ENCODE measurements at places on chromosomes 13 and 19.

GRCh38 chr13:23069566-23069965, 111.2 kb upstream of the SGCG start:
- DNase-seq = no peak

- no peak for DNase-seq
These were observed 318.3 kb downstream of the NDFIP2 start for GRCh38 chr13:79799059-79799867.

DNA sequence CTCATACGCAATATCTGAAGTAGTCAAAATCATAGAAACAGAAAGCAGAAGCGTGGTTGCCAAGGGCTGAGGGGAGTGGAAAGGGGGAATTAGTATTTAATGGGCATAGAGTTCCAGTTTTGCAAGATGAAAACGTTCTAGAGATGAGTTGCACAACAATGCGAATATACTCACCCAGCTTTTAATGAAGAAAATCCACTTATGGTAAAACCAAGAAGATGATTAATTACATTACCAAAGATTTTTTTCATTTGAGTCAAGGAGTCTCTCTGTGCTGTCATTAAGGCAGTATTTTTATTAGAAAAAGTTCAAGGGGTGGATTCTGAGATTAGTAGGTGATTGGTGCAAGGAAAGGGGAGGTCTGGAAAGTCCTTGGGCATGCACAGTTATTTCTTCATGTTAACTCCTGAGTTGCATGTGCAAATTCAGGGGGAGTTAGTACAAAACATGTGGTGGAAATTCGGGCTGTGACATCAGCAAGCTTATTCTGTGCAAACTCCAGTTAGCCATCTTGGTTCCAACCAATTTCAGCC, 6.9 kb upstream of the CBY2 start:
- DNase-seq = peak; percentile 13

DNA sequence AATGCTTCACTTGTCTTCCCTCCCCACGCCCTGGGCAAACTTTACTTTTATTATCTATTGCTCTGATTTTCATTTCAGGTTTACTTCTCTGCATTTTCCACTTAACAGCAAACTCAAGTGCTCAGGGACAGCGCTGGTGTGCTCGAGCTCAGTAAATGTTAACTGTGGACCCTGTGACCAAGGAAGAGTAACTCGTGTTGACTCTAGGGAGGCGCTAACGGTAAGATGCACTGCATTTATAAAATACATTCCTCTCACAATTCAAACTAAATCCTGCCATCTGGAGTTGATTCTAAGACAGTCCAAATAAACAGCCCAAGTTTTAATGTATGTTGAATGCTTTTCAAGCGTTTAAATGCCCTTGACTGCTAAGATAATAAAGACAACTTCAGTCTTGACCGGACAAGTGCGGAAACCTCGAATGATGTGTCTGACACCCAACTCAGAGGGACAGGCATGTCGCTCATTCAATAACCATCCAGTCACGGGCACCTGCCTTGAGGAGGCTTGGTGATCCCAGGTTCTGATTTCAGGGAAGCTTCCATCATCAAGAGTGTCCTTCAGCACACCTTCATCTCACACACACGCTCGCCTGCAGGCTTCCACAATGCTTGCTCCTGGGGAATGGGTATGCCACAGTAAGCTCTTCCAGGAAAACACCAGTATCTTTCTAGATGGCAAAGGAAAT, 93.2 kb downstream of the STK24 start:
- no peak for DNase-seq

DNA sequence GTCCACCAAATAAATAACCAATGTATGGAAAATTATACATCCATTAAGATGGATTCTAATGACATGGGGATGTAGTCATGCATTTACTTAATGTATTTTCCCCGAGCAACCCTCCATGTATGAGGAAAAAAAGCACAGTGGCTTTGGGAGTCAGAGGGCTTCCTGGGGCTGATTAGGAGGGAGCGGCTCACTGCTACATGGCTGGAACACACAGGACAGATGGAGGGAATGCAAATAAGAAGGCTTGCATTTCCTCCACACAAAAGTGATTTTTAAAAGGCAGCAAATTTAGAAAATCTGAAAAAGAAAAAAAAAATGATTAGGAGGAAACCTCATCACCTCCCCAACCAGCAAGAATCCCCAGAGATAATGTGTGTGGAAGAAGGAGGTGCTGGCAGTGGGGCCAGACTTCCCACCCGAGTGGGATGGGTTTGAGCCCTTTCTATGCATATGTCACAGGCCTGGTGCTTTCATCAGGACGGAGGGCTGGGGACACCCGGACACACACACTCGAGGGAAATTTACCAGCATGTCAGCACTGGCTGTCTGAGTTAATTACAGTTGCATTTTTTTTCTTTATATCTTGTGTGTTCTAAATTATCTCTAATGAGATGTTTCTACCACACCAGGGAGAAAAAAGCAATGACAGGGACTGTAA, 118.9 kb downstream of the USP12 start:
- DNase-seq = no peak

GRCh38 chr13:44840131-44840530, 149.1 kb downstream of the NUFIP1 start:
- DNase-seq = no peak

DNA sequence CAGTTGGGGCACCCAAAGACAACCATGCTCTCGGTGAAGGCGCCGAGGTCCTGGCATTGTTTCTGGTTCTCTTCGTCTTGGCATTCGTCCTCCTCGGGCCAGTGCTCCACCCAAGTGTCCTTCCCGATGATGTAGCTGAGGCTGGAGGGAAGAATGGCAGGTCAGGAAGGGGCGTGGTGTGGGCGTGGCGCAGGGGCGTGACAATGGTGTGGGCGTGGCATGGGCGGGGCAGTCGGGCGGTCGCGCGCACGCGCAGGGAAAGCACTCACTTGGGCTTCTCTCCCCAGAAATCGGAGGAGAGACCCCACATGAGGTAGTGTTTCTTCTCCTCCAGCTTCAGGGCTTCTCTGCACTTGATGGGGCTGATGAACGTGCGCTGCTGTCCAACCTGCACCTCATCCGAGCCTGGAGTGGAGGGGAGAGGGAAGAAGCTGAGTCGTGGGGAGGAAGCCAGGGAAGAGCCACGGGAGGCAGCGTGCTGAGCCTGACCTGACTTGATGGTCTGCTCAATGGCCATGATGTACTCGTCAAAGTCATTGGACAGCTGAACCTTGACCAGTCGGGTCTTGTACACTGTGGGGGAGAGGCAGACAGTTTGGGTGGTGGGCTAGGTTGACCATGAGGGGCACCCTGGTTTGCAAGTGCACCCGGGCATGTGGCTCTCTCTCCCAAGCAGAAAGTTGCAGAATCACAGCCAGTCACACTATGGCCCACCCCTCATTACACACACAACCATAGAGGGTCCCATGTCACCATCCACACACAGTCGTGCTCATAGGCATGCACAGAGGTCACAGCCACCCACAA, 8.1 kb upstream of the TNFSF14 start:
- DNase-seq = peak; percentile 64

GRCh38 chr13:45349438-45349837, 8.5 kb upstream of the TPT1 start:
- DNase-seq = no peak

GRCh38 chr13:84867246-84867645, 932.0 kb downstream of the SLITRK6 start:
- DNase-seq = no peak

DNA sequence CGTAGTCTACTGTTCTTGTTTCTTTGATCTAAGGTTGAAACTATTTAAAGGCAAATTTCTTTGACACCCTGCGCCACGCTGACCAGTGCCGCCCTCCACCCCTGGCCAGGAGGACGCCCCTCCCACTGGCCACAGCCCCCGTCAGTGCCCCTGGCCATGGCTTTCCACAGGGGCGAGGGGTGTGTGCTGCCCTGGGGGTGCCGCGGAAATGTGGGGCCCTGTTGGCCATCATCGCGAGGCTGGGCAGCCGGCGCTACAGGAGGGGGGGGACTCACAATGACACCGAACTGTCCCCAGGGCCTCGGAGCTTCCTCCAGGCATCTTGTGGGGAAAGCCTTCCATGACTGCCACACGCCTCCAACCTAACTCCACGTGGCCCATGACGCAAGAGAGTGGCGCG, 10.9 kb downstream of the SHC2 start:
- DNase-seq = no peak

- DNase-seq = no peak
These were observed 117.9 kb downstream of the CRYL1 start for GRCh38 chr13:20407759-20408158.

GRCh38 chr19:55341171-55341588, 1.5 kb downstream of the KMT5C start:
- DNase-seq = peak; percentile 90

DNA sequence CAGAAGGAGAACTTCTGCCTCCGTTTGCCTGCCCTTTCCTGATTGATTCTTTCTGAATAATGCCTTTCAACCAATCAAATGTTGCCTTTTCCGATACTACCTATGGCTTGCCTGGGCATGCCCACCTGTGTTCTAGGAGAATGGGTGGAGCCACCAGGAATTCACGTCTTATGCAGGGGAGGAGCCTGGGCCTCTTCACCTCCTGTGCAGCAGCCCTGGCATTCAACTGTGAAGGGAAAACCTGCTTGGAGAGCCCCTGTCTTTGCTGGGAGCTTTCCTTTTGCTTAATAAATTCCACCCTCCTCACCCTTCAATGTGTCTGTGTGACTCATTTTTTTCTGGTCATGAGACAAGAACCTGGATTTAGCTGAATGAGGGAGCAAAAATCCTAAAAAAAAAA, 730.7 kb downstream of the UQCRFS1 start:
- DNase-seq = no peak

DNA sequence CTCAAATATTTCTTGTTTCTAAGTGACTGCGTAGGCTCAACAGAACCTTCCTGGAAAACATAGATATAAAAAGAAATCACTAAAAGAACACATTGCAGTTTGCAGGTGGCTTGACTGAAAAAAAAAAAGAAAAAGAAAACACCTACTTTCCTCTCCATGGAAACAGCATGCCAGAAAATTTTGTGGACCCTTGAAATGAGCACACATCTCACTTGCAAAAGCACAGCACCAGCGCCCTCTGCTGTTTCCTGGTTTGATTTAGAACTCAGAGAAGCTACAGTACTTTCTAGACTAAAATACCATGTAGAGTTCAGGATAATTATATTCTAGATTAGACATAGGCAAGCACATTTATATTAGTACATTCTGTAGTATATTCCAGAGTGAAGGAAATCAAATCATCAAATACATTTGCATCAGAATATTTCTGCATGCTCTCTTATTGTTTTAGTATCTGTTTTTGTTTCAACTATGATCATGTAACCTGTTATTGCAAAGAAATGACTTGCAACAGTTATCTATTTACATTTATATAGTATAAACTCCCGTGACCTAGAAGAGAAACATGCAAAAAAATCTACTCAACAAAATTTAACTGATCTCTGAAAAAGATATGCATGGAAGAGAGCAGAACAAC, 22.3 kb upstream of the XPO4 start:
- DNase-seq = peak; percentile 90

GRCh38 chr13:96533408-96533807, 443.5 kb downstream of the HS6ST3 start:
- no peak for DNase-seq

DNA sequence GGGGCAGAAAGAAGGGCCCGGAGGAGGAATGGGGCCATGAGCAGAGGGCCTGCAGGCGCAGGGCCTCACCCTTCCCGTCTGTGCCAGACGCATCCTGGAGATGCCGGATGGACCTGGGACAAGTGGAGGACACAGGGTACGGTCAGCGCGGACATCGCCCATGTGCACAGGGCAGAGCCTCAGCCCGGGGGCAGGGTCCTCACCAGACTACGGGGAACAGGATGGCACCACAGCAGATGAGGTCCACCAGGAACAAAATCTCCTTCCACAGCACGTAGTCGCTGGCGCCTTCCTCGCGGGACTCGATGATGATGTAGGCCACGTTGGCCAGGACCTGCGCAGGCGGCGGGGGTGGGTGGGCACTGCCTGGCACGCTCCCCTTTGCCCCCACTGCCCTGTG, 5.6 kb downstream of the GPR108 start:
- no peak for DNase-seq

- DNase-seq = peak; percentile 87
These were observed 17.8 kb downstream of the PROZ start for GRCh38 chr13:113176280-113176679.

GRCh38 chr13:52896827-52897659, 48.6 kb upstream of the PCDH8 start:
- peak; percentile 25 for DNase-seq

Measured in hematopoietic multipotent progenitor cell treated with erythropoietin and hydrocortisone succinate and interleukin-3 and kit ligand, for 6 days (in vitro differentiated cells).